ENCODE measurements at places on chromosomes 3 and 15.

GRCh38 chr3:188812198-188812597 is 359.6 kb upstream of the TPRG1 start:
- no peak for DNase-seq
- no peak overlapping the region for H3K27ac ChIP-seq
- peaks cover 9% of the 10 kb centered on the region for H3K4me1 ChIP-seq
- H3K27me3 ChIP-seq = no peaks in the 10 kb centered on the region

GRCh38 chr3:10599444-10599843 is 94.1 kb upstream of the ATP2B2 start:
- H3K4me1 ChIP-seq = peaks cover 26% of the 10 kb centered on the region
- no peak overlapping the region for H3K27ac ChIP-seq
- H3K36me3 ChIP-seq = no peaks in the 10 kb centered on the region
- no peak for DNase-seq

DNA sequence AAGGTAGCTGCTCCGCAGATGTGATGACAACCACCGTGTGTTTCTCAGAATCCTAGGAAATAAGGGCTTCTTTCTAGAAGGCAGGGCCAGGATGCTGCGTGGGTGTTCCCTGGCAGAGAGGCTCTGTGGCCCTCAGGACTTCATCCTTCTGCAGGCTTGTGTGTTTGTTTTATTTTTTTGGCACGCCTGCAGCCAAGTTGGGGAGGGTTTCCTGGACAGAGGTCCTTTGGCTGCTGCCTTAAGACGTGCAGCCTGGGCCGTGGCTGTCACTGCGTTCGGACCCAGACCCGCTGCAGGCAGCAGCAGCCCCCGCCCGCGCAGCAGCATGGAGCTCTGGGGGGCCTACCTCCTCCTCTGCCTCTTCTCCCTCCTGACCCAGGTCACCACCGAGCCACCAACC is at the start of gene CLEC3B:
Gene CLEC3B (plus strand): TSS at position 266 of the 400 bp plus-strand sequence. CDS start 60 bp downstream, at position 326.
- H3K4me1 ChIP-seq = peaks cover 10% of the 10 kb centered on the region
- peak within 1 kb of the TSS; percentile 73 for H3K27ac ChIP-seq
- H3K27me3 ChIP-seq = no peaks in the 10 kb centered on the region
- H3K4me3 ChIP-seq = no peak within 1 kb of the TSS
- H3K36me3 ChIP-seq = no peaks in the 10 kb centered on the region

DNA sequence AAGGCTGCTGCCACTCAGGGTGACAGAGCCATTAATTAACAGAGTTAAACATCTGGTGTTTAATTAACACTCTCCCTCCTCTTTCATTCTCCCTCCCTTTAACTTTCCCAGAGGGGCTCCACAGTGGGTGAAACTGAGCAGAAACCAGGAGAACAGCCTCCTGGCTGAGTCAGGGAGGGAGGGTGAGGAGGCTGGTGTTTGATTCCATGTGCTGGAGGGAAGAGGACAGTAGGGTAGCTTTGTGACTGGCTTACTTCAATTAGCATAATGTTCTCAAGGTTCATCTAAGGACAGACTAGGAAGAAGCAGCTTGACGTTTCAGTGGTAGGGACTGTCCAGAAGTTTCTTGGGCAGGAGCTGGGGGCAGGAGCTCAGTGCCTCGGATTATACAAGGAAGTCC is 62.8 kb downstream of the SEMA5B start:
- H3K27me3 ChIP-seq = peaks cover 17% of the 10 kb centered on the region
- H3K4me3 ChIP-seq = no peak overlapping the region
- H3K36me3 ChIP-seq = no peaks in the 10 kb centered on the region

GRCh38 chr15:79051941-79052731 is 38.4 kb downstream of the RASGRF1 start:
- H3K36me3 ChIP-seq = no peaks in the 10 kb centered on the region
- H3K4me3 ChIP-seq = no peak overlapping the region
- H3K27me3 ChIP-seq = peaks cover 10% of the 10 kb centered on the region
- no peak for DNase-seq

GRCh38 chr3:50572158-50572557 is 2.8 kb downstream of the HEMK1 start:
- no peaks in the 10 kb centered on the region for H3K36me3 ChIP-seq
- peaks cover 64% of the 10 kb centered on the region for H3K4me1 ChIP-seq
- peak; percentile 75 for DNase-seq
- peak overlapping the region; percentile 85 for H3K27ac ChIP-seq

DNA sequence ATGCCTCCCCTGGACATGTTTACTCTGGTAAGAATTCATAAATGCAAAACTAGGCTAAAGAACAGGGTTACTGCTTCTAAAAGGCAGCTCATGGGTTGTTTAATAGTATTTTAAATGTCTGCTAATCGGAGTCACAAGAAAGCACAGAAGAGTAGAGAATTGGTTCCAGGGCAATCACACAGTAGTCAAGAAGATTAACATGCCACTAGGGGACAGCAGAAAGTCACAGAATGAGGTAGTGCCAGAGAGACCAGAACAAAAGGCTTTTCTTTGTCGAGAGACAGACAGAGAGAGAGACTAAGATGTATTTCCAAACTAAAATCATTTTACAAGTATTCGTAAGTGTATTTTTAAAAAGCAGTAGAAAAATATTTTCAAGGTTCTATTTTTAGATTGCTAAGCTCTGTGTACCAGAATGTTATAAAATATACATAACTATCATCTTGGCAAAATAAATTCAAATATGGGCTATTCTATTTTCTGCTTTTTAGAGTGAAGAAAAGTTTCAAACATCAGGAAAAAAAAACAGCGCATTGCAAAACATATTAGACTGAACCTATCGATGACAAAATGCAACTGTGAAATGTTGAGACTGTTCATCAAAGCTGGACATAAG is 78.3 kb upstream of the CDIN1 start:
- H3K4me3 ChIP-seq = no peak overlapping the region
- peaks cover 20% of the 10 kb centered on the region for H3K27me3 ChIP-seq
- no peaks in the 10 kb centered on the region for H3K36me3 ChIP-seq
- no peak for DNase-seq

DNA sequence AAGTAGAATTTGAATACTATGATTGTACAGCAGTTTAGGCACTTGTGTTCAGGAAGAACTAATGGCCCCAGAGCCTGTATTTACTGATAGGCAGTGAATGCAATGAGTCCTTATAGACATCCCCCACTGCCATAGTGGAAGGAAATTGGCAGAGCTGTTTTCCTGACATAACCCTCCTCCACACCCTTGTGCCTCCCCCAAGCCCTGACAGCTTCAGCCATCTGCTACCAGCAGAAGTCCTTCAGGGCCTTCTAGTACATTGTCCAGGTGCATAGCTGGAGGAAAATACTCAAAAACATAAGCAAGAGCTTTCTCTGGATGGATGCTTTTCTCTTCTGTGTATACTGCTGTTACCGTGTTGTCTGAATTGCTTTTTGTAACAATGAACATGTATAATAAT is 20.6 kb downstream of the ARHGAP31 start:
- H3K4me3 ChIP-seq = no peak overlapping the region
- H3K4me1 ChIP-seq = peaks cover 25% of the 10 kb centered on the region
- H3K27me3 ChIP-seq = no peaks in the 10 kb centered on the region
- no peak for DNase-seq
- peaks cover 12% of the 10 kb centered on the region for H3K36me3 ChIP-seq

- H3K36me3 ChIP-seq = peaks cover 2% of the 10 kb centered on the region
- peaks cover 46% of the 10 kb centered on the region for H3K27me3 ChIP-seq
- peaks cover 2% of the 10 kb centered on the region for H3K4me1 ChIP-seq
- H3K4me3 ChIP-seq = no peak overlapping the region
Measured at GRCh38 chr3:5304789-5305683, 117.5 kb downstream of the EDEM1 start.

- no peak overlapping the region for H3K27ac ChIP-seq
- no peak for DNase-seq
- H3K36me3 ChIP-seq = no peaks in the 10 kb centered on the region
- H3K4me1 ChIP-seq = no peaks in the 10 kb centered on the region
- H3K27me3 ChIP-seq = peaks cover 5% of the 10 kb centered on the region
Measured at GRCh38 chr3:157672061-157672460, 168.8 kb upstream of the VEPH1 start.

- H3K4me3 ChIP-seq = peak overlapping the region; percentile 96
- H3K27me3 ChIP-seq = no peaks in the 10 kb centered on the region
- no peak for DNase-seq
- H3K27ac ChIP-seq = peak overlapping the region; percentile 95
Measured at GRCh38 chr15:63157891-63158431, 684 bp upstream of the RPS27L start.

GRCh38 chr3:10520072-10520471 is 14.7 kb upstream of the ATP2B2 start:
- H3K4me3 ChIP-seq = no peak overlapping the region
- H3K4me1 ChIP-seq = peaks cover 2% of the 10 kb centered on the region
- H3K36me3 ChIP-seq = peaks cover 2% of the 10 kb centered on the region
- DNase-seq = no peak
- no peak overlapping the region for H3K27ac ChIP-seq
- peaks cover 68% of the 10 kb centered on the region for H3K27me3 ChIP-seq

DNA sequence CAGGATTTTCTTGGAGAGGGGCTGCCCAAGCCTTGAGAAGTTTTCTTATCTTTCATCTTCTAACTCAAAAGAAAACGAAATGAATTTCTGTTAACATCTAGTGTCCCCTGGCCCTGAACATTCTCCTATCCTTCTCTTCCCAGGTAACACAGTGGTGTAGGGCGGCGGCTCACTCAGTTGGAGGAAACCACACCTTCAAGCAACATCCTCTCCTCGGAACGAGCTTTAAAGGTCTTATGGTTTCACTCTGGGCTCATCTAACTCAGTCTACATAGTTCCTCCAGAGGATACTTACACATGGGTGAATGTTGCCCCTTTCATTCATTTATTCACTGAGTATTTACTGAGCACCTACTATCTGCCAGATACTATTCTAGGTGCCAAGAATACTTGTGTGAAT is 31.0 kb upstream of the KLHL6 start:
- peaks cover 37% of the 10 kb centered on the region for H3K4me1 ChIP-seq
- H3K27me3 ChIP-seq = no peaks in the 10 kb centered on the region
- DNase-seq = no peak
- peak overlapping the region; percentile 49 for H3K4me3 ChIP-seq
- H3K36me3 ChIP-seq = peaks cover under 1% of the 10 kb centered on the region
- H3K27ac ChIP-seq = peak overlapping the region; percentile 88

GRCh38 chr3:172216911-172217310 is 177.5 kb downstream of the FNDC3B start:
- H3K4me3 ChIP-seq = no peak overlapping the region
- no peaks in the 10 kb centered on the region for H3K36me3 ChIP-seq
- H3K27ac ChIP-seq = no peak overlapping the region
- H3K4me1 ChIP-seq = peaks cover 28% of the 10 kb centered on the region
- DNase-seq = no peak

DNA sequence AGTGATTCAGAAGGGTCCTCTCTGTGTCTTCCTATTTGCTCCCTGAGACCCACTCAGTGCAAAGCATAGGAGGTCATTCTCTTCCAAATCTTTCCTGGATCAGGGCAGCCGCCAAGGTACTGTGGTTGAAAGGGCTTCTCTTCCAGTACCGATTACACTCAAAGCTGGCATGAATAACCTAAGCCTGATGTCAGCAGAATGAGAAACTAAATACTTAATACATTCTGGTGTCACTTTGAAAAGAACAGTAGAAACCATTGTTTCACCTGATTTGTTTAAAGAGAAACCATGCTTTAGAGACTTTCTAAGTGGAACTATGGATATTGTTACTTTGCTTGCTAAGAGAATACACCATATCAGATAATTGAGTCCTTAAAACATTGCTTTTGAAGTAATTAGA is 50.2 kb downstream of the PDHB start:
- H3K27me3 ChIP-seq = no peaks in the 10 kb centered on the region
- no peak overlapping the region for H3K4me3 ChIP-seq
- H3K4me1 ChIP-seq = peaks cover 14% of the 10 kb centered on the region
- H3K36me3 ChIP-seq = peaks cover 8% of the 10 kb centered on the region
- DNase-seq = no peak

- DNase-seq = no peak
- peaks cover 4% of the 10 kb centered on the region for H3K27me3 ChIP-seq
- H3K27ac ChIP-seq = no peak overlapping the region
- no peak overlapping the region for H3K4me3 ChIP-seq
- peaks cover 6% of the 10 kb centered on the region for H3K4me1 ChIP-seq
Measured at GRCh38 chr3:13040361-13041074, 32.7 kb downstream of the IQSEC1 start.

DNA sequence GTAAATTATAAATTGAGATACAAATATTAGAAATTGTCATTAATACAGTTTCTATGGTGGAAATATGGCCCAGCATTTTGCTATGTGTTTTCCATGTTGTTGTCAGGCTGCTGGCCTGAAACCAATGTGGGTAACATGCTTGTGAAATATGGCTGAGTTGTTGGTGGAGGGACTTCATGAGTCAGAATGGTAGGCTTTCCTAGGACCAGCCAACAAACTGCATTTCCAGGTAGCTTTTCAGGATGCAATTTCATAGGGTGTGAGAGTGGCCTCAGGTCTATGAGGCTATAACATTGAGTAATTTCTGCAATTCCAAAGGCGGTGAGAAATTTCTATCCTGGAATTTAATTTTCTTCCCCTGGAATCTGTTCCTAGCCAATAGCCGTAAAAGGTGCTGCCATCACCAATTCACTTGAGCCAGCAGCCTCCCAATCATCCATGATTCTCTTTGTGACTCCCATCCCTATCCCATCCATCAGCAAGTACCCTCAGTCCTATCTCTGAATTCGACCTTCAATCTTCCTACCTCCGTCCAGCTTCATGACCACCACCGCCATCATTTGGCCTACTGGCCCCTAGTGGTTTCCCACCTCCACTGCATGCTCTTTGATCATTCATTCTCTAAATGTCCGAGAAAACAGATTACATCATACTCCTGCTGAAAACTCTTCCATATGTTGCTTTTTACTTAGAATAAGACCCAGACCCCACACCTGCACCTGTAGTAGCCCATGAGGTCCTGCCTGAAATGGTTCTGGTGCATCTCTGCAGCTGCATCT is 276.6 kb upstream of the CFAP20DC start:
- no peaks in the 10 kb centered on the region for H3K36me3 ChIP-seq
- no peak overlapping the region for H3K4me3 ChIP-seq
- no peak for DNase-seq
- no peaks in the 10 kb centered on the region for H3K27me3 ChIP-seq

- peaks cover 12% of the 10 kb centered on the region for H3K4me1 ChIP-seq
Measured at GRCh38 chr15:34514251-34514670, 69.2 kb downstream of the GOLGA8B start.

GRCh38 chr15:44296625-44297524 is 8.4 kb downstream of the GOLM2 start:
- H3K27ac ChIP-seq = peak overlapping the region; percentile 62
- H3K4me1 ChIP-seq = peaks cover 36% of the 10 kb centered on the region
- H3K36me3 ChIP-seq = peaks cover 3% of the 10 kb centered on the region
- H3K4me3 ChIP-seq = peak overlapping the region; percentile 8
- no peaks in the 10 kb centered on the region for H3K27me3 ChIP-seq

- H3K4me1 ChIP-seq = no peaks in the 10 kb centered on the region
- no peaks in the 10 kb centered on the region for H3K27me3 ChIP-seq
- no peak for DNase-seq
- H3K27ac ChIP-seq = no peak overlapping the region
- no peak overlapping the region for H3K4me3 ChIP-seq
Measured at GRCh38 chr3:139793408-139793807, 115.6 kb upstream of the NMNAT3 start.
